ENCODE measurements at places on chromosomes 2 and 18.

- no peak for DNase-seq
Observed at GRCh38 chr18:57050310-57050949, 96.5 kb upstream of the BOD1L2 start.

DNA sequence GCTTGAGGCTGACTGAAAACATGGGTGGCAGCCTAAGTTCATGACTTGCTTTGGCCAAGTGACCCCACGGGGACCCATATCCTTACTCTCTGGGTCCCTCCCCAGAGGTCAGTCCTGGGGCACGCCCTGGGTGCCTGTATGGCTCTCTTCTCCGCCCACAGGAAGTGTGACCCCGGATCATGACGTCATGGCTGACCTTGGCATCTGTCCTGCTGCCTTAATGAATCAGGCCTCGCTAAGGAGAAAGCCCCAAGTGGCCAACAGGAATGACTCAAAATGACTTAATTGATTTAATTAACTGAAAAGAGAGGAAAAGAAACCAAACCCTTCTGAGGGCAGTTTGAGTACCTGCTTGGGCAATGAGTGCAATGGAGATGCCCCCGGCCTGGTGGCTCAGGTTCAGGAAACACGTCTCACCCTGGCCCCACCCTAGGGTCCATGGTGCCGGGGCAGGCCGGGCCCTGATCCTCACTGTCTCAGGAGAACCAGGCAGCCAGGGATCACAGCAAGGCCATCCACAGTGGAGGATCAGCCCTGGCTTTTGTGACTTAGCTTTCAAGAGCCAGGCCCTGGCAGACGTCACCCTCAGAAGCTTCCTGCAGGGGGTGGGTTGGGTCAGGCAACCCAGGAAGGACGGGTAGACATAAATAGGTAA, 112.0 kb downstream of the CYP26B1 start:
- no peak for DNase-seq

DNA sequence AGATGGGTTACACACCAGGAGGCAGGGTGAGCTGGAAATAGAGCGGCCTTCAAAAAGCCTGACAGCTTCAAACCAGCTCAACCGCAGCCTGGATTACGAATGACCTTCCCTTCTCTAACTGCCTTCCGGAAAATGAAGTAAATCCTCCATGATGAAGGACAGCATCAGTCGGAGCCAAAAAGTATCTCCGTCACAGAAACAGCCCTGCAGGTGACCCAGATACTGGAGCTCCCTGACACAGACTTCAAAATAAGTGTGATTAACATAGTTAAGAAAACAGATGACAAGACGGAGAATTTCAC, 10.3 kb upstream of the CIB4 start:
- no peak for DNase-seq

DNA sequence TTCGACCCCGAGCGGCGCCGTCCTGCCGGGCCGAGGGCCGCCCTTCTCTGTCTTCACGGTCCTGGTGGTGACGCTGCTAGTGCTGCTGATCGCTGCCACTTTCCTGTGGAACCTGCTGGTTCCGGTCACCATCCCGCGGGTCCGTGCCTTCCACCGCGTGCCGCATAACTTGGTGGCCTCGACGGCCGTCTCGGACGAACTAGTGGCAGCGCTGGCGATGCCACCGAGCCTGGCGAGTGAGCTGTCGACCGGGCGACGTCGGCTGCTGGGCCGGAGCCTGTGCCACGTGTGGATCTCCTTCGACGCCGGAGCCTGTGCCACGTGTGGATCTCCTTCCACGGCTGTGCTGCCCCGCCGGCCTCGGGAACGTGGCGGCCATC, 45.0 kb downstream of the DDX18 start:
- no peak for DNase-seq

GRCh38 chr2:25313711-25314513, 27.8 kb downstream of the DNMT3A start:
- no peak for DNase-seq
